ENCODE measurements at places on chromosomes 1 and 21. TPM values are rescaled to one million over a fixed set of nuclear protein-coding genes. Genes with fewer than 3 reads are reported as not detected.

Gene VPS26C
- 34.1 TPM for total RNA-seq

Gene SPATA1
- 0.62 TPM for total RNA-seq

Gene VANGL2
- 1.0 TPM for total RNA-seq

Gene CRP
- not detected for total RNA-seq

Gene LIN28A
- total RNA-seq = not detected

Gene PLEKHN1
- 7.6 TPM for total RNA-seq
